ENCODE measurements at places on chromosomes 2 and 18.

- no peak for DNase-seq
Observed at GRCh38 chr2:58762176-58762781, 521.2 kb upstream of the FANCL start.

- no peak for DNase-seq
Observed at GRCh38 chr18:3397031-3397750, 52.8 kb upstream of the TGIF1 start.

- no peak for DNase-seq
Observed at GRCh38 chr18:79348066-79348465, 47.7 kb upstream of the NFATC1 start.

- no peak for DNase-seq
Observed at GRCh38 chr2:171410101-171410500, 23.7 kb downstream of the METTL8 start.

GRCh38 chr2:112972423-112973086 is 5.3 kb upstream of the IL36G start:
- no peak for DNase-seq

- DNase-seq: no peak
Observed at GRCh38 chr2:206112846-206113547, 27.0 kb upstream of the INO80D start.

- no peak for DNase-seq
Observed at GRCh38 chr2:230938098-230938497, 13.1 kb upstream of the GPR55 start.

- no peak for DNase-seq
Observed at GRCh38 chr2:212606232-212606631, 67.6 kb upstream of the ERBB4 start.

GRCh38 chr2:19709553-19709952 is 192.2 kb downstream of the TTC32 start:
- no peak for DNase-seq

DNA sequence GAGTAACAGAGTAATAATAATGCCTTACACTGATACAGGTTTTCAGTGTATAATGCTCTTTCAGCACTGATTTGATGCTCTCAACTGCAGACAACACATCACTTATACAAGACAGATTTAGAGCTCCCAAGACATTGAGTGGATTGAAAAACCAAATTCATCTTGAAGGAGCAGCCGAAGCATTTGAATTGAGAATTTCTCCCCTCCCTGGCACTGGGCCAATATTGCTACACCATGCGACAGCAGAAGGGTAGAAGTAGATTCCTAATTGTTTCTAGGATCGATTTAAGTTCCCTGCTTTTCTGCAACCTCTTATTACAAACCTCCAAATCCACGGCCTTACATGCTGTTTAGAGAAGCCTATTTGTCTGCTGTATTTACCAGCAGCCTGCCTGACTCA is 15.5 kb downstream of the CENPA start:
- DNase-seq: no peak

- DNase-seq: no peak
Observed at GRCh38 chr2:191806396-191806795, 40.5 kb downstream of the CAVIN2 start.

GRCh38 chr2:70519453-70519852 is 34.2 kb downstream of the TGFA start:
- DNase-seq: no peak

DNA sequence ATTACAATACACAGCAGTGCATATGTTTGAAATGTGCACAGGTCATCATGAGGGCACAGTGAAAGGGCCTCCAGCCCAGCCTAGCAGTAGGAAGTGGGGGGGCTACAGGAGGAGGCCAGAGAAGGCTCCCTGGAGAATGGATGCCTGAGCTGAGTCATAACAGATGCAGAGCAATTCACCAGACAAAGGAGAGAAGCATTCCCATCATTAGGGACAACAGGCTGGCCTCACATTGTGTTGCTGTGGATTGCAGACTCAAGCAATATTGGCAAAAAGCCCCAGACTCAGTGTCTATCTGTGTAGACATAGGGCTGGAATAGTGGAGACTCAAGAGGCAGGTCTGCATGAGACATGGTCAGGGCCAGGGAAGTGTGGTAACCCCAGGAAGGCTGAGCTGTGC is 329.9 kb downstream of the DLGAP1 start:
- DNase-seq: no peak

- DNase-seq: no peak
Observed at GRCh38 chr2:138293045-138293444, 208.5 kb upstream of the SPOPL start.

DNA sequence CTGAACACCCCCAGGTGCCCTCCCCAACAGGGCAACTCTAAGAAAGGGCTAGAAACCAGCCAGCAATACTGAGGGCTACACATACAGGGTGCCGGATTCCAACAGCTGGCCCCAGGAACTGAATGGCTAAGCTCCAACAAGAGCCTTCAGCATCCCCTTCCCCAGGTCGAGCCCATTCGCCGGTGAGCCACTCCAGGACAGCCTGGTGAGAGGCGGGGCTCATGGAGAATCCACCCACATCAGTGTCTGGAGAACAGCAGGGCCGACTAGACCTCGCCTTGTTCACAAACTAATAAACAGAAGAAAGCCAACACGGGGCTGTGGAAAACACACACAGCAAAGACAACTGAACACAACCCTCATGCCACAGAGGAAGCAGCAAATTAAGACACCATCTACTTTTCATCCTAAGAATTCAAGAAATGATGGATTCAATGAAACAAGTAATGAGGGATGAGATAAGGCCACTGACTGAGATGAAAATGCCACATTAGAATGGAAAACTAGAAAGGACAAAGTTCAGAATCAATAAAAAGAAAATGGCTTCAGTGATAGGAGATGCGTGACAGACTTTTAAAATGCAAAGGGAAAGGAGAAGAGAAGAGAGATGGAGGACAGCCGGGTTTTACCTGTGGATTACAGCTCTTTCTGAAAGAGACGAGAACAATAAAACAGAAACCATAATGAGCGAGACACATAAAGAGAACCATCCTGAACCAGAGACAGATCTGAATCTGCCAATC is 8.2 kb downstream of the PER2 start:
- DNase-seq: no peak

DNA sequence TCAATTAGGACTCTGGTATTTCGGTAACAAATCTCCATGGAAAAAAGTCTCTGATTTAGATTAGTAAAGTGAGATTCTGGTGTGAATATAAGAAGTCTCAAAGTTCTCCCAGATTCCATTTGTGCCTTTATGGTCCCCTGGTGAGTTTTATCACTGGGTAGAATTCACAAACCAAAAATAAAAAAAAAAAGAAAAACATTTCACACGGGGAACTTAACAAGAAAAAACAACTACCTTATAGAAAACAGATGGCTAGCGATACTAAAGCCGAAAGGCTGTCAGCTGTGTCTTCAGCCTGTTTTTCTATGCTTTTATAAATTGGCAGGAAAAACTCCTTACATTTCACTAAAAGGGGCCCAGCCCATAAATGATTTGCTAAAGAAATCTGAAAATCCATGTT is 50.6 kb downstream of the COL5A2 start:
- no peak for DNase-seq

DNA sequence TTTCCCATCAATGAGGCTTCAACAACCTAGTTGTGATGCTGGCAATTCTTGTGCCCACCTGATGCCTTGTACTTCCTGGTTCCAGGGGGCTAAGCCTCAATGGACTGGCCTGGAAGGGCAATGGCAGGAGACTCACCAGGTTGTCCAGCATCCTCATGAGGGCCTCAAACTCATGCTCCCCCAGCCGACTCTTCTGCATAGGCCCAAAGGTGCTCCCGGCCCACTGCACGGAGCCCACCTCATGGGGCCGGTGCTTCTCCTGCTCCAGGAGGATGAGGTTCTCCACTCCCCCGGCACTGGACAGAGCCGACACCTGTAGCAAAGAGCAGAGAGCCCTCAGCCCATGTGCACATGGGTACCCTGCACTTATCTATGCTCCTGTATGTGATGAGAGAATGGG is 84.5 kb downstream of the ADD2 start:
- DNase-seq: no peak

- no peak for DNase-seq
Observed at GRCh38 chr2:647691-648231, 29.4 kb downstream of the TMEM18 start.

- no peak for DNase-seq
Observed at GRCh38 chr18:49476664-49477411, 10.2 kb downstream of the C18orf32 start.

Data from stimulated activated CD8-positive, alpha-beta memory T cell treated with anti-CD3 and anti-CD28 coated beads, Interleukin-7, amount 100 ng/mL, for 24 hours (primary cell).